ENCODE measurements at places on chromosomes 1 and 21.

DNA sequence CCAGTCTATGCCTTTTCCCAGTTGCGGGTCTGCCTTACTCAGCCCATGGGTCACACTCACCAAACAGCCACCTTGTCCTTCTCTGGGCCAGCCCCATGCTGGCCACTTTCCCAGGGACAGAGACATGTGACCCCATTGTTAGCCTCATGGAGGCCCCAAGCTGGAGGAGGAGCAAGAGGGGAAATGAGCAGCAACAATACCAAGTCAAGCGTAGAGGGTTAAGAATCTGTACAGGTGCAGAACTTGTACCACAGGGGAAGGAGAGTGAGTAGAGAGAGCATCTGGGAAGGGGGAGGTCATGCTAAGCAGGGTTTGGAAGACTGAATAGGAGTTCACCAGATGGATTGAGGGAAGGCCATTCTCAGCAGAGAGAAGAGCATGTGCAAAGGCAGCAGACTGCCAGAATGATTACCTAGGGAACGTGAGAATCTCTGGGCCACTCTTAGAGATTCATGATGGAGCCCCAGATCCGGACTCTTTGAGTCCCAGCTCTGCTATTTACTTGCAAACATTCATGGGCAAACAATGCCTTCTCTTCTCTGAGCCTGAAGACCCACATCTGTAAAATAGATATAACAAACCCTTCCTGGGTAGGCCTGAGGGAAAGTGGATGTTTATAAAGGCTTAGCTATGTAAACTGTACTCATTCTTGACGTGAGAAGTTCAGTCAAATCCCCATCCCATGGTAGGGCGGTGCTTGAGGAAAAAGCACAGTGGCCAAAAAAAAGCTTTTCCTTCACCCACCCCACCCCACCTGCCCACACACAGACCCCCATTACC, 2.8 kb upstream of the SLC2A1 start:
- no peak for DNase-seq

DNA sequence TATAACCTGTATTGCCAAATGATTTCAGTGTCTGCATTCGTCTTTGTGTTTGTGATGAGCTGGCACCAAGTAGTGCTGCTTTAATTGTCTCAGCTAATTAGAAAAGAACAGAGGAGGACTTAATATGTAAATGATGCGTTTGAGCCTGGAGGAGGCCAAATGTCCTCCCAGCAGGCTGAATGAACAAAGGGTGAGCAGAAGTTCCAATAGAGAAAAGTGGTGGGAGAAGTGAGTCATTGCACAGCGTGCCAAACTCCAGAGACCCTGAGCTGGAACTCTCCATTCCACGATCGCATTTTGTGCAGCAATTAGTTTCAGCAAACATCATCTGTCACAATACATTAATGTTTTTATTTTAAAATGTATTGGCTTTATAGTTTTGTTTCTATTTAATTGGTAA, 17.9 kb downstream of the ETV3L start:
- DNase-seq: no peak

DNA sequence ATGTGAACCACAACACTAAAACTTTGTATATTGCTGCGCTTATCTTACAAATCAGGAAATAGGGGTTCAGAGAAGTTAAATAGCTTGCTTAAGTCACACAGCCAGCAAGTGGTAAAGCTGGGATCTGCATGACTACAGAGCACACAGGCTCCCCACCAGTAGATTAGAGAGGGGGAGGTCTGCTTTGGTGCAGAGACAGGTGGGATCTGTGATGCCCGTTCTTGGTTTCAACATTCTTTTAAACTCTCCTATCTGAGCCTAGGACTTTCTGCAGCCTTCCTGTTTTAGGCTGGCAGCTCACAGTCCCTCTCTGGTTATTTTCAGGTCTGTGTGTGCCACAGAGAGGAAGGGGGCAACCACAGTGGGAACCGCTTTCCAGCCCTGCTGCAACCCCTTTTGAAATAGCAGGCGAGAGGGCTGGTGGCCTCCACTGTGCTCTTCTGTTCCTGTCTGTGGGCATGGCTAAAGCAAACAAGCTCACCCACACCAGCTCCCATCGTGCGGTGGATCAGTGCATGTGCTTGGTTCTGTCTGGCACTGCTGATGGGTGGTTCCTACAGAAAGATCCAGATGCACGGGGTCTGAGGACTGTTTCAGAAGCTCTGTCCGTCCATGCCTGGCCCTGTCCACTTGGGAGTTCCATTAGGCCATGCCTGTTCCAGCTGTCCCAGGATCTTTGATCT, 1.7 kb upstream of the IL6R start:
- no peak for DNase-seq

DNA sequence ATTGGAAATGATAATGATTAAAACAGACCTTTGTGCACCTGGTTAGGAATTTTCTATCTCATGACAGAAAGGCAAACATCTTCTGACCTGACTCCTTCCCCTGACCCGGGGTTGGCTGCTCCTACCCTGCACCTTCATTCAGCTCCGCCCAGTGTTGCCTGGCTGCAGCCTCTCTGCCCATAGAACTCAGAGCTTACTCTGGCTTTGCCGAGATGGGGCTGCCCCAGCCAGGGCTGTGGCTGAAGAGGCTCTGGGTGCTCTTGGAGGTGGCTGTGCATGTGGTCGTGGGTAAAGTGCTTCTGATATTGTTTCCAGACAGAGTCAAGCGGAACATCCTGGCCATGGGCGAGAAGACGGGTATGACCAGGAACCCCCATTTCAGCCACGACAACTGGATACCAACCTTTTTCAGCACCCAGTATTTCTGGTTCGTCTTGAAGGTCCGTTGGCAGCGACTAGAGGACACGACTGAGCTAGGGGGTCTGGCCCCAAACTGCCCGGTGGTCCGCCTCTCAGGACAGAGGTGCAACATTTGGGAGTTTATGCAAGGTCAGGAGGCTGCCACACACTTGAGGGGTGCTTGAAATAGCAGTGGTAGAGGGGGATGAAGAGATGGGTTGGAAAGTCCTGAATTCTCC, at the start of gene DIO1:
DIO1 (plus strand) TSS at position 189 of the 638 bp plus-strand sequence; CDS start at position 213, 24 bp downstream.
- DNase-seq: no peak

DNA sequence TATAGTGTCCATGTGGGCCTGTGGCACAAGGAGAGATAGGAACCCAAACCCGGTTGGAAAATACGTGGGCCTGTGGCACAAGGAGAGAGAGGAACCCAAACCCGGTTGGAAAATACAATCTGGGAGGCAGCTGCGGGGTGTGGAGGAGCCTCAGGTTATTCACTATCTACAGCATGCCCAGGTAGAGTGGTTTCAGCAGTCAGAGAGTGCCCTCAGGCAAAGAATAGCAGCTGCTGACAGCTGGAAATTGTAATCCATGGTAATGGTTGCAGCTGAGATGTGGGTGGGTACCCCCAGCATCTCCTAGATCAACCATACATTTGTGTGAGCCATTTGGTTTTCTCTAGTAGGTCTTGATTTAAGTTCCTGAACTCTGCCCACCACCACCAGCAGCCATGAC, 25.8 kb upstream of the MGST3 start:
- no peak for DNase-seq

- DNase-seq: no peak
Measured at GRCh38 chr1:11530731-11531311, 51.9 kb downstream of the DISP3 start.

DNA sequence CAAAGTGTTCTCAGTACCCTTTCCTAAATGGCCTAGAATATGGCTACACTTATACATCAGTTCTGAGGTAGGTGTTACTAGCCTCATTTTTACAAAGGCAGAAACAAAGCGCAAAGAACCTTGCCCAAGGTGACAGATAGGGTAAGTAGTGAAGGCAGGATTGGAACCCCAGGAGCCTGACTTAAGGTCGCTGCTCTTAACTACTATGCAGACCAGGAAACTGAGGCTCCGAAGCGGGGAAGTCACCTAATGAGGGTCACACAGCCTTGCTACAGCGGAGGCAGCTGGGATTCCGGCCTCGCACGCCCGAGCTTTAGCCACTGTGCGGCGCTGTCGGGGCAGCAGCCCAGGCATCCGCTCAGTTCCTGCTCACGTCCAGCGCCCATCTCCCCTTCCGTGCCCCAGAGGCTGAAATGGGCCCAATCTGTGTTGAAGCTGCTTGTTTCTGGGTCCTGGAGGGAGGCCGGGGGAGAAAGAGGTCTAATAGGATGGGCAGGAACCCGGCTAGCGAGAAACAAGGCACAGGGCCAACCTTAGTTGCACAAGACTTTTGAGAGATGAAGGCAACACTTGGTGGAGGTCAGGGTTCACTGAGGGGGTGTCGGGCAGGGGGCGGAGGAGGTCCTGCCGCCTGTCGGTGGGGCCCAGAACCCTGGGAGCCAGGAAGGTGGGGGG, 1.4 kb upstream of the FOXD2 start:
- DNase-seq: peak; percentile 23

Data from amniotic stem cell (primary cell).